ENCODE measurements at places on chromosomes 13 and 19.
A peak's percentile ranks its signal among the peaks of the same experiment; 100 is the strongest.

GRCh38 chr19:48970139-48970766 lies 5.1 kb downstream of the FTL start:
- DNase-seq, result no peak

- no peak for DNase-seq
Observed at GRCh38 chr13:99347911-99348451, 40.8 kb upstream of the GPR183 start.

DNA sequence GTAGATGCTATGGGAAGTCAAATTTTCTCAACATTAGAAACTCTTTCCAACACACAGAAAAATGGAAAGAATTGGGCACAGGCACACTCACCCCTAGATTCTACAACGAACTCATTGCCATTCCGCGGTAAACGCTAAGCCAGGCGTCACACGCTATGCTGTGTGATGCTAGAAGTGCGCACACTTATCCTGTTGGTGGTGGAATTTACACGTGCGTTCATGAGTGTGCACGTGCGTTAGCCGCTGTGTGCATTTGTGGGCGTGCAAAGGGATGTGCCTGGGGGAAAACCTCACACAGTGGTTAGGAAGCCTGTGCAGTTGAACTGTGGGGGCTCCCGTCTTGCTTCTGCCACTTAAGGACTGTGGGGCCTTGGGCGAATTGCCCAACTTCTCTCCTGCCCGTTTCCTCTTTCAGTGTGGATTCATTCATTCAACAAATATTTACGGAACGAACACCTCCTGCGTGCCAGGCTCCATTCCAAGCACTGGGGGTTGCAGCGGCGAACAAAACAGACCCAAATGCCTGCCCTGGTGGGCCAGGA lies 7.7 kb downstream of the NFILZ start:
- DNase-seq, result no peak

GRCh38 chr13:113534236-113534860 lies 43.8 kb upstream of the DCUN1D2 start:
- no peak for DNase-seq

DNA sequence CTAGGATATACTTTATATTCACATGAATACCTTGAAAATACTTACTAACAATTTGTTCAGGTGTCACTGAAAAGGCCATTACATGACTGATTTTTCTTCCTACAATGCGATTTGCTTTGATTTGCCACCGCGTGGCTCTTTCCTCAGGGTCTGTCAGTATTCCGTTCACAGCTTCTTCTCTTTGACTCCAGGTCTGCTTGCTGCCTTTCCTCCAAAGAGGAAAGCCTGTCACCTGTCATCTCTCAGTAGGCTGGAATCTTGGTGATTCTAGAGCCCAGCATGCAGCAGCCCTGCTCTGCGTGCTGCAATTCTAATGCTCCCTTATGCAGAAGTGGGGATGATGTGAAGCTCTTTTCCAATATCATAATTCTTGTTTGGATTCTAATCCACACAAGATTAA lies 33.6 kb upstream of the SIAH3 start:
- DNase-seq, result no peak

DNA sequence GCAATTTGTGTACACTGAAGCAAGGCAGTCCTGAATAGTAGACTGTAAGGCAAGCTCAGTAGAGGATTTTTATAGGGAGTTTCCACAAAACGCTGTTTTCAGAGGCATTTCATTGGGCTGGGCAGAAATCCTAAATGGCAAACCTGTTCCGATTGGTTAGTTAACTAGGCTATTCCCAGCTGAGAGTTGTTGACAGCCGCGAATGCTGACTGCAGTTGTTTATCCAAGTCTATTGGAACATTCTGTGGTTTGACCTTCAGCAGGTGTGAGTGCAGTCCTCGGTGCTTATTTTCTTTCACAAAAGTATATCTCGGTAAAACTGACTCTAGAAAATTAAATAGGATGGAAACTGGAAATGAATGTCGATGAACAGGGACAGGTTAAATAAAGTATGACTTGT lies 45.4 kb downstream of the TPT1 start:
- no peak for DNase-seq

GRCh38 chr13:51832471-51833152 lies 12.4 kb downstream of the TMEM272 start:
- no peak for DNase-seq

- no peak for DNase-seq
Observed at GRCh38 chr19:5293612-5294378, 46.8 kb downstream of the PTPRS start.

DNA sequence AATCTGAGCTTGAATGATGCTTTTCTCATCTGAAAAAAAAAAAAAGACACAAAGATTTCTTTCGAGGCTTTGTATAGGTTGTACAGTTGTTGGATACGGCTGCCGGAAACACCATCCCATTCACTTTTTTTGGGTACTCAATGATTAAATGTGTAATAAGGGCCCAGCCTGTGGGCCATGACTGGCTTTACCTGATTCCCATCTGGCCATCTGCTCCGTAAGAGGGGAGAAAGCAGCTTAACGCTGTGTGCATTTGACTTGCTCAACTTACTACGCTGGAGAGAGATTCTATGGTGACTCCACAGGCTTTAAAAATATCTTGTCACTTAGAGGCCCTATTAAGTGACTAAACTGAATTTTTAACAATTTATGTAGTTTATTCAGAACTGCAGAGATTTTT lies 731 bp downstream of the ZNF558 start:
- DNase-seq, result no peak

DNA sequence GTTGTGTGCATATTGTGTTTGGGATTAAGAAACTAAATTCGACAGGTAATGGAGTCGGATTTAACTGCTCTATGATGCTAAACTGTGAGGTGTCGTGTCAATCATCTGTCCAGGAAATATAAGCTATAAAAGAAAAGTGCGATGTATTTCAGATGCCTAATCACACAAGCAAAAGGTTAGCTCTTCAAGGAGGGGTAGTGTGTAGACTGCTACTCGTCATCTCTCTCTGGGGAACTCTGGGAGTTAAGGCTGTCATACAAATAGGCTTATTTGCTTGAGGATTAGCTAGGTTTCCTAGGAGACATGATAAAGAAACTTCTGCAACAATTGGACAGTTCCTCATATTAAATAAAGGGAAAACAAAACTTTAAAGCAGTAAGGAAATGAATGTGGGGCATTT lies 462.1 kb downstream of the OLFM4 start:
- DNase-seq, result no peak

- no peak for DNase-seq
Observed at GRCh38 chr19:48370955-48371354, 6.8 kb downstream of the SYNGR4 start.

DNA sequence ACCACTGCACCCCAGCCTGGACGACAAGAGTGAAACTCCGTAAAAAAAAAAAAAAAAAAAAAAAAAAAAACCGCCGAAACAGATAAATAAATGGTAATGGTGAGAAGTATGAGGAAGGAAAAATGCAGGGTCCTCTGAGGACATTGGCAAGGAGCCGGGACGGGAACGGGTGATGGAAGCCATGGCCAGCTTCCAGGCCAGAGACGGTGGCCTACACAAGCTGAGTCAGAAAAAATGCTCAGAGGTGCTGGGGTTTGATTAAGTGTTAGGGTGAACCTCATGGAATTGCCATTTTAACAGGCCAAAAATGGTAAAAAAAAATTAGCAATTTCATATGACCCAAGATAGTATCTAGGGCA lies 866 bp upstream of the ZSWIM4 start:
- DNase-seq, result no peak

GRCh38 chr19:7113233-7113632 lies 43.7 kb downstream of the ZNF557 start:
- no peak for DNase-seq

DNA sequence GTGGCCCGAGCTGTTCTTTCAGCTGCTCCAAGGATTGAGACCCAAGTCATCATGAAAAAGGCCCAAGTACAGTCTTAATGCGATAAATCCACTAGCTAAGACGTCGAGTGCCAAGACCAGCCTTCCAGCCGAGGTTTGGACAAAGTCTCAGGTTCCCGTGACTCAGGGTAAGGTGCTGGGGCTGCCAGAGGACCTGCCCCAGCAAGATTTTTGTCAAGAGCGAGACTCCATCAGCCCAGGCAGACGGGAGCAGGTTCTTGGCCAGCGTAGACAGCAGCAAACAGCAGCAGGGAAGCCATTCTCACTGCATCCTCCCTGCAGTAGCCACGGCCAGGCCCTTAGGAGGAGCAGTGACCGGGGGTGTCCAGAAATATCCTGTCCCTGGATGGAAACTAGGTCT lies 3.4 kb downstream of the FEM1A start:
- DNase-seq, result no peak

GRCh38 chr13:95380468-95381211 lies 79.4 kb upstream of the ABCC4 start:
- peak; percentile 18 for DNase-seq

DNA sequence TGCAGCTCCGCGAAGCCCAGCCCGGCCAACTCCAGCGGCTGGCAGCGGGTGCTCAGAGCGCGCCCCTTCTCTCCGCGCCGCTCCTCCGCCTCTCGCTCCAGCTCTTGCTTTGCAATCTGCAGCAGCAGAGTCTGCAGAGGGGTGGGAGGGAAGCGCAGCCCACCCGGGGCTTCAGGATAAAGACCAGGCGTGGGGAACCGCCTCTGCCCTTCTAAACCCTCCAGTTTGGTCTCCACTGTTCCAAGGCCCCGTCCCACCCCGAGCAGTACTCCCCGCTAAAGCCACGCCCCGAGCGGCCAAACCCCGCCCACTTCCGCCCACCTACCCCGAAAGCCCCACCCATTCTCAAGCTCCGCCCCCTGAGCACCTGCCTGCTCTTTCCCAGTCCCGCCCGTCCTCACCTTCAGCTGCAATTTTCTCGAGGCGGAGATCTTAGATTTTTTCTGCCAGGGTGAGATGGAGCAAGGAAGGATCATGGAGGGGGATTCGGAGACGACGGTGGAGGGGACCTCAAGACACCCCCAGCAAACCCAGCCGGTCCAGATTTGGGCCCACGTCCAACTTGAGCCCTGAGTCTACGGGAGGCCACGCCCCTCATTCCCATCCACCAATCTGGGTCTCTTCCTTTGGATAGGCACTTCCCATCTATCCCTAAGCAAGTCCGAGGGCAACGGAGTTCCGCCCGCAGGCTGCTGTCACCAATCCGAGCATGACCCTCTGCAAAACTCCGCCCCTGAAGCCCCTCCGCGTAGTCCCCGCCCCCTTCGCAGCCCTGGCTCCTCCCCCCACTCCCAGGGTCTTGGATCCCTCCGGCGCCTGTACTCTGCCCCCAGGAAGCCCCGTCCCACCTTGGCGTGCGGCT lies 1.1 kb downstream of the TNNI3 start:
- DNase-seq, result no peak

- no peak for DNase-seq
Observed at GRCh38 chr13:67493835-67494234, 263.7 kb upstream of the PCDH9 start.

DNA sequence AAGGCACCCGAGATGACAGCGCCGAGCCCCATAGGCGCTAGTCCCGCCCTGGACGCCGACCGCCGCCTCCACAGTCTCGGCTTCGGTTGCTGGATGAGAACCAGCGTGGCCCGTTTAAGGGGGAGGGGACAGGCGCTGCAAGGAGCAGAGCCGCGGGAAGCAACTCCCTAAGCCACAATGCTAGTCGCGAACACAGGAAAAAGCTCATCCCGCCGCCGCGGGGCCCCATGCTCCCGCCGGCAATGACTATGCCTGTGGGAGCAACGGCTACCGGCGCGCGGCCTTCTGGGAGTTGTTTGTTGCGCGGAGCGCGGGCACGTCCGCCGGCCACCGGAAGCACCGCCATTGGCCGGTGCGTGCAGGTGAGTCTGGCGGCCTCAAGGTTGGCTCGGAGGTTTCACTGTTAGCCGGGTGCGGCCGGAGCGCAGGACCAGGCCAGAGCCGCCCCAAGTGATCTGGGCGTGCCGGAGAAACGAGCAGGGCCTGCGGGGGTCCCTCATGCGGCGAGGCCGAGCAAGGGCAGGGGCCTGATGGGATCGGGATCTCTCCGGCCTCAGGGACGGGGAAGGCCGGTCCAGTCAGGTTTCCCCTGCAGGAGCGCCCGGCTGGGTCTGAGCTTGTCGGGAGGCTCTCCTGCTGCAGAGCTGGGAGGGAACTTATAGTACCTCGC lies at the start of gene ZNF544:
Gene ZNF544, plus strand, starts transcription at position 330 of the 670 bp plus-strand sequence. CDS start 15,110 bp downstream, outside the sequence.
- peak; percentile 27 for DNase-seq

- no peak for DNase-seq
Observed at GRCh38 chr13:20503088-20504083, 22.3 kb downstream of the CRYL1 start.

GRCh38 chr19:6930190-6930589 lies 42.8 kb downstream of the ADGRE1 start:
- DNase-seq, result no peak

DNA sequence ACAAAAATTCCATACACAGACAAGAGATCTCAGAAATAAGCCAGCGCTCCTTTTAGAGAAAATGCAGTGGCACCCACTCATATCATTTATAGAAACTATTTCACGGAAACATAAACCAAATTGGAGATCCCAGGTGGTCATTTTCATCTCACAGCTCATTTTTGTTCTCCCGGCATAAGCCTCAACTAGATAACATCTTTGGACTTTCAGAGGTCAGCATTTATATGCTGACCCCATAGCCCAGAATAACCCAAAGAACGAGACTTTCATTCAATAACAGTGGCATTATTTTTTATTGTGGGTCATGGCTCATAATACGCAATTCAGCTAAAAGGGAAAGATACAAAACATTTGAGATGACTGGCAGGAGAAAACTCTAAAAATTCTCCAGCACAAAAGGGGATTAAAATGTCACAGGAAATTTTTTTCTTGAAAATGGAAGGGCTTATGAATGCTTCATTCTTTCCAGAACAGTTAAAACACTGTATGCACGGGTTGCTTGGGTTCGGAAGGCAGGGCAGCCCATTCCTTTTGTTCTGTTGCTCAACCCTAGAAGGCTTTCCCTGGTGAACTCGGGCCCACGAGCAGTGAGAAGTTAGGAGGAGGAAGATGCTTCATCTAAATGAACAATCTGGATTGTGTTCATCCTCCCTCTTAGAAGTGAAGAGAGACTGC lies 24.0 kb downstream of the STARD13 start:
- DNase-seq, result no peak

GRCh38 chr19:57559404-57560025 lies at the start of gene ZNF550:
ZNF550 (minus strand) TSS chr19:57559863; CDS start chr19:57559682, 181 bp downstream.
- peak; percentile 78 for DNase-seq

DNA sequence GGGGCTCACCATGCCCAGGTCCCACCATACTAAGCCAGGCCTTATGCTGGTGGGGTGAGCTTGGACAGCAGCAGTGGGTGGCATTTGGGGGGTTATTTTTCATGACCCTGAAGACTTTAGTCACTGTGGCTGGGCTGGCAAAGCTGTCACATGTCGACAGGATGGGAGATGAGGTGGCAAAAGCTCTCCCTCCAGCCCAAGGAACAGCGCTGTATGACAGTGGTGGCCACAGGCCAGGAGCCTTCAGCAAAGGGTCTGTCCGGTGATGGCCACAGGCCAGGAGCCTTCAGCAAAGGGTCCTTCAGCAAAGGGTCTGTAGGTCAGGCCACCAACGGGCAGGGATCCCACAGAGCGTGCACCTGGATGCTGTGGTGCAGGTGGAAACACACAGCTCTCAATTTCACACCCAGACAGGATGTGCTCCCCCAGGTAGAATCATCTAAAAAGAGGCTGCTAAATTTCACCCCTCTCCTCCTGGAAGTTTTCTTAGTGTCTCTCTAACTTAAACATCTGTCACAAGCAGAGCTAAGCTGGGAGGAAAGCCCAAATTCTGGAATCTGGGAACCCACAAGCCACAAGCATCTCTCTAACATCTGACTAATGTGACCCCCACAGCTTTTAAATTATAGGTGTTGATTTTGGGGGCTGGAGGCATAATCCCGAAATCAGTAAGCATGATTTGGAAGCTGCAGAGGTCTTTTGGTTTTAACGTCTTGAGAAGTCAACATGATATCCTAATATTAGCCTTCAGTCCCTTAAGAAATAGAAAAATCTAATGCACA lies 23.0 kb downstream of the COL4A1 start:
- DNase-seq, result no peak
